ENCODE measurements at places on chromosomes 13 and 19. TPM values are rescaled to one million over a fixed set of nuclear protein-coding genes. Genes with fewer than 3 reads are reported as not detected.

The ZNF813 gene
- total RNA-seq = 4.8 TPM

The GPR18 gene
- total RNA-seq = not detected

The VSTM2B gene
- total RNA-seq = not detected

The LILRB3 gene
- 25.5 TPM for total RNA-seq

The KL gene
- 0.32 TPM for total RNA-seq

The MCEMP1 gene
- 0.50 TPM for total RNA-seq

- no peak for DNase-seq
These were observed 29.0 kb upstream of the MIER2 start for GRCh38 chr19:373391-374182.

DNA sequence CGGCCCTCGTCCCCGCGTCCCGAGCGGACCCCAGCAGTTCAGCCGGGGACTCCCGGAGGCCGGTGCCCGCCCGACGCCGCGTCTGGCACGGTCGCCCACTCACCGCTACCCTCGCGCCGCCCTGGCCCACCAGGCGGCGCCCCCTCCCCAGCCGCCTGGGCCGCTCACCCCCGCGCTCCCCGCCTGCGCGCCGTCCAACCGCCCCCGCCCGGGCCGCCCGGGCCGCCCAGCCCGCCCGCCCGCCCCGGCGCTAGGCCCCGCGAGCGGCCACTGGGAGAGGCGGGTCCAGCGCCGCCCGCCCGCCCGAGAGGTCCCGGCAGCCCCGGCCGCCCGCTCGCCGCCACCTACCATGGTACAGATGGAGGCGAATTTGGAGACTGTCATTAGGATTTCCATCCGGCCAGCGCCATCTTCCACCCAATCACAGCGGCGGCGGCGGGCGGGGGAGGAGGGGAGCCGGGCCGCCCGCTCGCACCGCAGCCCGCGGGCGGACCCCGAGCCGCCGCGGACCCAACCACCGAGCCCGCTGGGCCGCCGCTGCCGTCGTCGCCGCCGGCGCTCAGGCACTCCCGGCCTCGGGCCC is at the start of gene USP12:
Gene USP12 (minus strand): TSS at position 568 of the 583 bp plus-strand sequence. CDS start 172 bp downstream, at position 396.
- peak; percentile 58 for DNase-seq

DNA sequence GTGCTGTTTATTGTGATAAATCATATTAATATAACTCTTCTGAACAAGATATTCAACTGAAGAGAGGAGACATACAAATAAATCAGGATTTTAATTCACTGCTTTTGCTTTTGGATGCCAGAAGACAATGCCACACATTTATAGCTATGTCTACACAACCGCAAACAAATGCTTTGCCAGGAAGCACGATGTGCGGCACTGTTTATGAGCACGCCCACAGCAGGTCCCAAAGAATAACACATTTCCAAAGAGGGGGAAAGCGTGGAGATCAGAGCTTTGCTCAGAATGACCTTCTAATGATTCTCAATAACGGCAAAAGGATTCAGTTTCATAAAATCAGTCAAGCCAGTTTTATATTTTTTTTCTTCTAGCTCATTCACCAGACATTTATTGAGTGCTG is 16.7 kb downstream of the FAM216B start:
- DNase-seq = no peak

- no peak for DNase-seq
These were observed 418.9 kb downstream of the DIAPH3 start for GRCh38 chr13:59744747-59745391.

- DNase-seq = no peak
These were observed 9.0 kb upstream of the RASA3 start for GRCh38 chr13:114141261-114141996.

DNA sequence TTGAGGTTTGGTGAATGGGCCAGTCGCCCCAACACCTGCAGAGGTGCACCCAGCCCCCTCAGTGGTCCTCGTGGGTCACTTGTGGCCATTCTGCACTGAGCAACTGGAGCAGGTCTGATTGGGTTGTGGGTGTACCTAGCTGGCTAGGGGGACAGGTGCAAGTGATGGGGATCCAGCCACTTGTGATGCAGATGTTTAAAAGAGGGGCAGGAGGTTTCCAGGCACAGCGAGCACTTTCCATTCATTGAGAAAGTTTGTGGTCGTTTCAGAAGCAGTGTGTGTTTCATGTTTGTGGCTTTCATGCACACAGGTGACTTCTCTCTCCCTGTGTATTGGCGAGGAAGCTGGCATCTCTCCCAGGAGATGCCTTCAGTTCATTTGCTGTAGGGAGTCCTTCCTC is 34.7 kb downstream of the TSSK6 start:
- DNase-seq = no peak

DNA sequence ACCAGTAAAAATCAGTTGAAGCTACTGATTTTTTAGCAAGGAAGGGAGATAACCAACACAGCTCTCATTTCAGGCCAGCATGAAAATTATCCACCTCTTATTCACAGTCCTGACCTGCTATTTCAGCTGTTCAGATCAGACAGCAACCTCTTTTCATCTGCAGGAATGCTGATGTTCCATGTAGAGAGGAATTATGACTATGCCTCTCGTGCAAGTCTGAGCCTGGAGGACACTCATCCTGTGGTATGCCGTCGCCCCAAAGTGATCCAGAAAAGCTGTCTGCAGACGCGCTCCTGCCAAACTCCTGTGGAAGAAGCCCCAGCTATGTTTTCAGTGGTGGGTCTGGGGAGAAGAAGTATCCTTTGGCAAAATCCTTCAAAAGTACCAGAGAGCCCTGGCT is 563.5 kb upstream of the SLITRK1 start:
- DNase-seq = no peak

- DNase-seq = no peak
These were observed 536.5 kb downstream of the KCTD12 start for GRCh38 chr13:76349700-76350099.

GRCh38 chr13:21579754-21580316 is 24.1 kb downstream of the MICU2 start:
- no peak for DNase-seq

DNA sequence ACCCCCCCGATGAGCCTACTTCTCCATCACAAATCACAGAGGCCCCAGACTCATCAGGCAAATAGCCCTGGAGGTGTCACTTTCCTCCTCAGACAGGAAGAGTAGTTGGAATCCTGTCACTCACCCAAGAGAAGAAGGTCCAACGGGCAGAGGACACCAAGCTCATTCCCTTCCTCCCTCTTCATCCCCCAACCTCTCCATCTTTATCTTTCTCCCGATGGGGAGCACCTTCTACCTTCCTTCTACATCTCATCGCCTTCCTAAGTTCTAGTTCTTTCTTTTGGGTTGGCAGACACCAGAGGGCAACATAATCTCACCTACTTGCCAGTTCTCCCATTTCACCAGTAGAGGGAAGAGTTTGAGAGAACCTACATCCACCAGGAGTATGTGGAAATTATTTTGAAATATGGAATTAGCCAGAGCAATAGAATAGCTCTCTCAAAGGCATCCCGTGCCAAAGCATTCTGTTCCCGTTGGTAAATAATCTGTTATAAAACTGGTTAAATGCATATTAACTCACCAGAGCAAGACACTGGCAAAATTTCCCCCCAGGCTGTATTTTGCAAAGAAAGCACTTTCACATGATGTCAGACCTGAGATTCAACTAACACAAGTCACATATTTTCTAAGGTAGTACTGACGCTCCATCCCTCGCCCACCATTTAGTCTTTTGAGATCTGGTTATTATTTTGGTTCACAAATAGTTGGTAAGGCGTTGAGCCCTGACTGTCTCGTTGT is 55.0 kb downstream of the ZIC5 start:
- DNase-seq = no peak

DNA sequence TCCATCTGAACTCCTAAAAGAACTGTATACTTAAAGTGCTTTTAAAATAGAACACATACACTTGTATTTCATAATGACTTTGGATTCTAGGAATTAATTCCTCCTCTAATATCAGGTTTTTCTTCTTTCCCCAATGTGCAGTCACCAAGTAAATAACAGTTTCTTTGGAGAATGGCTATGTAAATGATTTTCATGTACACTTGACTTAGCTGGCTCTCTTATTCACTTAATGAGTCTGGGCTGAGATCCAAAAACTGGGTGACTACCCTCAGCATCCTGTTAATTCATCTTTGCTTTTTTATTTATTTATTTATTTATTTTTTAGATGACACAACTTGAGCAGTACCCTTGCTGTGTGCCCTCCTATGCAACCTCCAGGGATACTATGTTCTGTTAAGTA is 1003.7 kb downstream of the SLITRK1 start:
- no peak for DNase-seq

- no peak for DNase-seq
These were observed 743 bp downstream of the ACTL9 start for GRCh38 chr19:8697671-8698432.

- no peak for DNase-seq
These were observed 18.1 kb downstream of the DDX39A start for GRCh38 chr19:14400951-14401431.

- no peak for DNase-seq
These were observed 7.4 kb downstream of the SLC35E1 start for GRCh38 chr19:16564842-16565241.

GRCh38 chr19:29488316-29488715 is 37.5 kb upstream of the VSTM2B start:
- DNase-seq = no peak

GRCh38 chr13:75186379-75186778 is 295.6 kb downstream of the TBC1D4 start:
- no peak for DNase-seq

DNA sequence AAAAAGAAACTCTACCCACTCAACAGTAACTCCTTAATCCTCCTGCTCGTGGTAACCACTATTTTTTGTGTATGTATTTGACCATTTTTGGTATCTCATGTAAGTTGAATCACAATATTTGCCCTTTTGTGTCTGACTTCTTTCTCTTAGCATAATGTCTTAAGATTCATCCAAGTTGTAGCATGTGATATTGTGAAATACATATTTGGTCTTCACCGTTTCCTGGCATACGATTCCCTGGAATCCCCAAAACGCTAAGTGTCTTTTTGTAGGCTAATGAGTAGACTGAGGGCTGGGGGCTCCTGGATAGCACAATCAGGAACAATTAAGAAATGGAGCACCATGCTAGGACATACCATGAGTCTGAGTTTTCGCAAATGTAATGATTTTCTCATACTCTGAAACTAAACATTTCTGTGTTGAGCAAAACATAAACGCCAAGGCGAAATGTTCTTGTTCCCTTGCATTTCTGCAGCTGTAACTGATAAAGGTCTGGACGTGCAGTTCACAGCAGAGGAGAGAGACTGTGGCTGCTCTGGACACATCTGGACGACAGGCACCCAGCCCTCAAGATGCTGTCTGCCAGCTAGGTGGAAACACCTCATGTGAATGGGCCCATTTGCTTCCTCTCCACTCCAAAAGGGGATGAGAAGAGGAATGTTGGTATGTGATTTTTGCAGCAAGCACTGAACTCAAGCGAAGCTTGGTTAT is 38.4 kb downstream of the BRD4 start:
- DNase-seq = no peak

DNA sequence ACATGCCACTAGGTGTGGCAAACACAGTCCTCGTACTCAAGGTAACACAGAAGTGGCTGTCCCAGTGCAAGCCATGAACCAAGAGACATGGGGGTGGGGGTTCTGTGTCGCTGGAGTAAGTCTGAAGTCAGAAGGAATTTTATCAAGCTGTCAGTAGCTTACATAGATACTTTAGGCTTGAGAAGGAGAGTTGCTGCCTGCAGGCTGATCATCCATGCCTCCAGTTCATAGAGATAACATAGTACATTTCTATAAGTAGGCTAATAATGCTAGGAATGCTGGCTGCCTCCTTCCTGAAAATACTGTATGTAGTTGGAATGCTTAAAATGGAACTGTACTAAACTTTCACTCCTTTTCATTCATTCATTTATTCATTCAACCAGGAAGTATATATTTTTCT is 70.1 kb downstream of the CAB39L start:
- DNase-seq = no peak

GRCh38 chr19:2244486-2244885 is 4.6 kb upstream of the AMH start:
- no peak for DNase-seq

DNA sequence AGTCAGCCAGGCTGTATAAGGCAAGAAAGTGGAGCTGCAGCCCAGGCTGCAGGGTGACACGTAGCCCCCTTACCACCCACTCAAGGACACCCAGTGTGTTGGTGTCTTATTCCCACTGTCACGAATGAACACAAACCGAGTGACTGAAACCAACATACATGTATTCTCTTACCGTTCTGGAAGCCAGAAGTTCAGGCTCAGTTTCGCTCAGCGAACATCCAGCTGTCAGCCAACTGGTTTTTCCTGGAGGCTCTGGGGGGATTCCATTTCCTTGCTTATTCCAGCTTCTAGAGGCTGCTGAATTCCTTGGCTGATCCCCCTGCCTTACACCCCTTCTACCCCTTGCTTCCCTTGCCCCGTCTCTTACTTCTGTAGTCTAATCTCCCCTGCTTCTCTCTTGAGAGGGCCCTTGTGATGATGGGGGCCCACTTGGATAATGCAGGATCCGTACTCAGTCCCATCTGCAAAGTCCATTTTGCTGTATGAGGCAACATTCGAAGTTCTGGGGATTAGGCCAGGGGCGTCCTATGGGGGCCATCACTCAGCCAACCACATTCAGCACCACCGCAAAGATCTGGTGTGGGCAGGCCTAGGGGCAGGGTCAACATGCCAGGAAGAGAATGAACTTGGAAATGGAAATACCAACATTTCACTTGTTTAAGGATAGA is 47.3 kb upstream of the MTIF3 start:
- DNase-seq = no peak
